ENCODE measurements at places on chromosomes 5 and 9.

GRCh38 chr5:154388842-154389241 is 57.0 kb upstream of the SAP30L start:
- DNase-seq: no peak

DNA sequence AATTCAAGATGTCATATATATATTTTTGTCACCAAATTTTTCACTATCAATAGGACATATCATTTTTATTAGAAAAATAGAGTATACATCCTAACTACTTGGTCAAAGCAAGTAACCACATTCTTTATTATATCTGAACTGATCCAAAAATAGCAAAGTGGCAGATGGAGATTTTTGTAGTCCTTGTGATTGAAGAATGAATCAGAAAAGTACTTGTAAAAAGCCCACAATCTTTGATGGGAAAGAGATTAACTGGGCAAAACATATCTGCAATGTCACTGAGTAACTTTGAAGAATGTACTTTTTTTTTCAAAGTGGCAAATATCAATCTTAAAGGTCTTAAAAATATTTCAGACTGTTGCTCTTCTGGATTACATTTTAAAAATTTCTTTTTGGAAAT is 1040.6 kb upstream of the SEMA6A start:
- no peak for DNase-seq

GRCh38 chr9:97853056-97853843 is at the start of gene FOXE1:
TSS of gene FOXE1 (plus strand) at chr9:97853226. CDS start at chr9:97853915, 689 bp downstream.
- peak; percentile 53 for DNase-seq

- DNase-seq: no peak
Observed at GRCh38 chr5:141704782-141705297, 22.8 kb upstream of the ARAP3 start.

GRCh38 chr9:34387239-34387638 is 10.5 kb upstream of the MYORG start:
- no peak for DNase-seq

GRCh38 chr5:57335092-57335660 is 147.4 kb downstream of the ACTBL2 start:
- DNase-seq: no peak

DNA sequence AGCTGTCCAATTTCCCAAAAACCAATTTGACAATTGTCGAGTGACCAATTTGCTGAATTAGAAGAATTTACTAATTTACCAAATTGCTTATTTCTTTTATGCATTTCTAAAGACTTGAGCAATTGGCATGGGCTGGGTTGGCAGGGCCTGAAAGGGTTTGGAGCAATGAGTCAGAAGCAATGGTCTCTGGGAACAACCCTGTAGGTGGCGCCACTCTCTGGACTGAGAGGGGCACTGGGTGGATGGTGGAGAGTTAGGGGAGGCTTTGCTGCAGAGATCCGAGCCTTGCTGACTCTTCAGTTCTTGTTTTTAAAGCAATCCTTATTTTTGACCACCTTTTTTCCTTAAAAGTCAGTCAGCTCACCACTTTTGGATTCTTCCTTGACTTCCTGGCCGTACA is 71.5 kb upstream of the RPS23 start:
- DNase-seq: peak; percentile 67

DNA sequence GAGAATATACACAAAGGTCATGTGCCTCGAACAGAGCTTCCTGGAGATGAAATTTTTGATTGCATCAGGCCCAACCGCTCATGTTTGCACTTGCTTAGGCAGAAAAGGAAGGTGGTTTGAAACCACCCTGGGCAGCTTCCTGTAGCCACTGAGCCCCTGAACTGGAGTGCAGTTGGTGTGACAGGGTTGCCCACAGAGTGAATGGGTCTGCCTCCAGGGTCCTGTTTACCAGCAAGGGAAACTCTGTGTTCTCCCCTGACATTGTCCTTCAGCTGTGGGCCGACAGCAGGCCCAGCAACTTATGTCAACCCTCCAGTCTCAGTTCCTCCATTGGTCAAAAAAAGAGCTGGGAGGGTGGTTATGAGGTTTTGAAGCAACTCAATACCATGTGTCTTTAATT is 289.6 kb downstream of the KIF4B start:
- DNase-seq: no peak

DNA sequence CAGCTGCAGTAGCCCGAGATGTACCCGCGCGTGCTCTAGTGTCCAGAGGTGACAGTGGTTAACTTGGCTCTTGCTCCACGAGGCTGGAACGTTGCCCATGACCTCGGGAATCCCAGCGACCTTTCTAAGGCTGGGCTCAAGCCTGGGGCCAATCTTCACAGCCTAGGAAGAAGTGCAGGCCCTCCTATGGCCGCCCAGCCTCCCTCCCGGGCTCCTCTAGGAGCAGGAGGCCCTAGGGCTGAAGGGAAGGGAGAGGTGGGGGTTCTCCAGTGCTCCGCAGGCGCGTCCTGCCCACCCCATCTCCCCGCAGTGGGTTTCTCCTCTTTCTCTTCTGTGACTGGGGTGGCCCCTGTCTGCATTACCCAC is 13.3 kb downstream of the NR2F1 start:
- no peak for DNase-seq

DNA sequence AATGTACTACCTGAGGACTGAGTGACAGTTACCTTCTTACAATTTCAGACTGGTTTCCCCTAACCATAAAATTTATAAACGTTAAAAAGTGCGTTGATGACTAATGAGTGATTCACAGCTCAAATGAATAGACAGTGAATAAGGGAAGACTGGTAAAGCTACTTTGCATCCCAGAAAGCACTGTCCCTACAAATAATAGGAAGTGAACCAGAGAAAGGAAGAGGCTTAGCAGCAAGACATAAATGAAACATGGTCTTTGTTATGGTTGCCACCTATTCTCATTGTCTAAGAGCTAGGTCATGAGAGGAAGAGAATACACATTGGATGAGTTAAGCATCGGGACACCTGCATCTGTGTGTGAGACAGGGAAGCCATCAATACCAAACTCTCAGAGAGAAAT is 849.2 kb downstream of the TAF11L14 start:
- DNase-seq: no peak

- DNase-seq: no peak
Observed at GRCh38 chr5:171189442-171189841, 119.6 kb upstream of the TLX3 start.

DNA sequence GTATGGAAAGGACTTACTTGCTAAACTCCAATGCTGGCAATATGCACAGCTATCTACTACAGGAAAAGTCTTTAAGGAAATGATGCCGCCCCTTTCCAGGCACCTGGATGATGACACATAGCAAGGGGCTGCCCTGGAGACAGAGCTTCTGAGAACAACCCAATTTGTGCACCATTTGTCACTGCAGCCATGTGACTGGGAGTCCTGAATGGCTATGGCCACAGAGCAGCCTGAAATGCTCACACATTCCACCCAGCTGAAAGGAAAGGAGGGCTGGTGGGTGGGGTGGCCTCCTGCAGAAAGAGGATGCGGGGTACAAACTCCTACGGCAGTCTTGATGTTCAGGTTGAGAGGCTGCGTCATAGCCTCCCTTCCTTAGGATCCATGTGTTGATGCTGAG is 70.1 kb upstream of the FSTL4 start:
- DNase-seq: no peak

- DNase-seq: no peak
Observed at GRCh38 chr9:134648701-134649530, 7.3 kb downstream of the COL5A1 start.

DNA sequence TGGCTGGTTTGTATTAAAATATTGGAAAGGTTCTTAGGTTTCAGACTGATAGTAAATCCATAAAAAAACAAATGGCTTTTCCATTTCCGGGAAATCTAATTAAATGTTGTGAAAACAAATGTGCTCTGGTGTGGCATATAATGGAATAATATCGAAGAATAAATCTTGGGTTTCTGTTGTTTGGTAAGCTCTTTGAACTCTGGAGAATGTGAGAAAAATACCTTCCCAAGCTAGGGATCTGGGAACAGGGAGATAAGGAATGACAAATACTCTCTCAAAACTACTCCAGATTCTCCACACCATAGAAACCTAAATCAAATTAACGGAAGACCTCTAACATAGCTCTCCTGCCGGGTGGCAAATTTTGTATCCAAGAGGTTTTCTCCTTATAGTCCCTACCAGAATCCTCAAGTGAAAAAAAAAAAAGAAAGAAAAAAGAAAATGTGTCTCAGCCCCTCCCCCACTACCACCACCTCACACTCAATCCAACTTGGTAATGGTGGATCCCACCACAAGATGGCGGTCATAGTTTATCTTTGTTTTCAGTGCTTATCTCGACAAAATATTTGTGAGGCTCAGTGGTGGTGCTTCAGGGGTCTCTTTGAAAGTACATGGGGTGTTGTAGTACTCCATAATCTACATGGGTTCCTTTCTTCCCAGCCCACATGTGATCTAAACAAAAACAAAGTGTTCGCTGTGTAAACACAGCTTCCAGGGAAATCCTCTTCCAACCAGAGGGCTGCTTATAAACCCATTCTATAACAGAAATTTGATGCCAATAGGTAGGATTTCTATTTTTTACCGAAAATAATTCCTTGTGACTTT is 54.5 kb upstream of the FST start:
- peak; percentile 56 for DNase-seq

All from WERI-Rb-1 (cell line).